ENCODE measurements at places on chromosomes 2 and 18. TPM values are rescaled to one million over a fixed set of nuclear protein-coding genes. Genes with fewer than 3 reads are reported as not detected.

The ECEL1 gene
- total RNA-seq, result 2.9 TPM

The AGXT gene
- 1.0 TPM for total RNA-seq

DNA sequence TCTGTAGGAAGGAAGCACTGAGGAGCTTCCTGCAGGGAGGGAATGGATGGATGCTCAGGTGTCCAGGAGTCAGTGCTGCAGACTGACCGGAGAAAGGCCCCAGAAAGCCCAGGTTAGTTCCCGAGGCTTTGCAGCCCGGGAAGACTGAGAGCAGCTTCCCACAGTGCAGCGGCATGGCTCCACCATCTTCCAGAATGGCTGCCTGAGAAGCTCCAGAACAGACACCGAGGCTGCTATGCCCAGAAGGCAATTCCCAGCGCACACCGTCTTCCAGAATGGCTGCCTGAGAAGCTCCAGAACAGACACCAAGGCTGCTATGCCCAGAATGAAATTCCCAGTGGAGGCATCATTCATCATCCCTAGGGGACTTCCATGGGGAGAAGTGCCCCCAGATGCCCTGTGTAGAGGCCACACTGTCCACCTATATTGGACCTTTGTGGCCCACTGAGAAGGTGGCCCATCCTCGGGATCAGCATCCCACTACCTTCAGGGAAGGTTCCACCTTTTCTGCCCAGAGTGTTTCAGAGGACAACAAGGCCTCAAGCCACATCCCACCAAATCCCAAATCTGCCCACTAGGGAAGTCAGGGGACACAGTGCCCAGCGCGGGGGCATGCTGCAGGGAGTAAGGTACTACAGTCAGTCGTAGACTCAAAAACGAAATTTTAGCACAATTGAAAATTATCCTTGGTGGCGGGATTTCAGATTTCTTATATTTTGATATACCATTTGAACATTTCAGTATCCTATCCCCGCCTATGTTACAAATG lies 80.5 kb downstream of the KCNF1 start:
- no peak for DNase-seq

- DNase-seq, result no peak
Measured at GRCh38 chr2:26068602-26069298, 34.9 kb downstream of the RAB10 start.

DNA sequence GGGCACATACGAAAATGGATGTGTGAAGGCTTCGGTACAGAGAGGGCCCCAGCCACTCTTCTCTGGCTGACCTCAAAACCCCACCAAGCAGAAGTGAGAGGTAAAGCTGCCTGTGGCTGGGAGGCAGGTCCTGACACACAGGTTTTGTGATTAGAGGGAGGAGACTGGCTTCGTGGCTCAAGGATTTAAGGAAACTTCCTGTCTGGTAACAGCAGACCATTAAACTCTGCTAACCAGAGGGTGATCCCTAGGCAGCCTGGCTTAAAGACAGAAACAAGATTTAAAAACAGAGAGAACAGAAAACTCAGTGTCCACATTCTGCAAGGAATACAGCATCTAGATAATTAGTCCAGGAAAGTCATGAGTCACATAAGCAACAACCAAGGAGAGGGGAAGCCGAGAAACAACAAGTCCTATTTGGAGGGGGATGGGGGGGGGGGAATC lies 101.9 kb downstream of the NFATC1 start:
- DNase-seq, result no peak

GRCh38 chr2:237573721-237574415 lies 7.5 kb downstream of the PRLH start:
- no peak for DNase-seq

All from progenitor cell of endocrine pancreas (in vitro differentiated cells).